GM12891 (cell line): ENCODE measurements at places on chromosomes 3 and 15.
A peak's percentile ranks its signal among the peaks of the same experiment; 100 is the strongest.

DNA sequence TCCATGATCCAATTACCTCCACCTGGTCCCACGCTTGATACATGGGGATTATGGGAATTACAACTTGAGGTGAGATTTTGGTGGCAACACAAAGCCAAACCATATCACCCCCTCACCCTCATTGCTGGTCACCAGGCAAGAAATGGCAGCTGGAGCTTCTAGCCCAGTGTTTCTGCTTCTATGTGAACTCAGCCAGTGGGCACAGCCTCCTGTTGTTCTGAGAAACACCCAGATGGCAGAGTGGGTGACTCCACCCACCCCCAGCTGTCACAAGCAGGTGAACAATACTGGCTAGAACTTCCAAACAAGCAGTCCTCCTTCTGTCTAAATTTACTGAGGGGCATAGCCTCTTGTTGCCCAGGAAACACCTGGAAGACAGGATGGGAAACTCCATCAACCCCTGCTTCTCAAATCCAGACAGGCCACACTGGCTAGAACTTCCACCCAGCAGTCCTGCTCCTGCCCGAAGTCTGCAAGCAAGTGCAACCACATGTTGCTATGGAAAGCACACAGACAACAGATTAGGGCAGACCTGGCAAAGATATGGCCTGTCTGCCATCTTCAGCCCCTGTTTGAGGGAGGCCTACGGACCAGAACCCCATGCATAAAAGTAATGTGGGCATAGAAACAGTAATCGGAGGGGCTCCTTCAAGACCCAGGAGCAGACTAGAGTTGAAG lies 114.1 kb downstream of the DTWD1 start:
- no peak for DNase-seq

- DNase-seq = no peak
These were observed 23.9 kb downstream of the LRIG1 start for GRCh38 chr3:66476852-66477381.

DNA sequence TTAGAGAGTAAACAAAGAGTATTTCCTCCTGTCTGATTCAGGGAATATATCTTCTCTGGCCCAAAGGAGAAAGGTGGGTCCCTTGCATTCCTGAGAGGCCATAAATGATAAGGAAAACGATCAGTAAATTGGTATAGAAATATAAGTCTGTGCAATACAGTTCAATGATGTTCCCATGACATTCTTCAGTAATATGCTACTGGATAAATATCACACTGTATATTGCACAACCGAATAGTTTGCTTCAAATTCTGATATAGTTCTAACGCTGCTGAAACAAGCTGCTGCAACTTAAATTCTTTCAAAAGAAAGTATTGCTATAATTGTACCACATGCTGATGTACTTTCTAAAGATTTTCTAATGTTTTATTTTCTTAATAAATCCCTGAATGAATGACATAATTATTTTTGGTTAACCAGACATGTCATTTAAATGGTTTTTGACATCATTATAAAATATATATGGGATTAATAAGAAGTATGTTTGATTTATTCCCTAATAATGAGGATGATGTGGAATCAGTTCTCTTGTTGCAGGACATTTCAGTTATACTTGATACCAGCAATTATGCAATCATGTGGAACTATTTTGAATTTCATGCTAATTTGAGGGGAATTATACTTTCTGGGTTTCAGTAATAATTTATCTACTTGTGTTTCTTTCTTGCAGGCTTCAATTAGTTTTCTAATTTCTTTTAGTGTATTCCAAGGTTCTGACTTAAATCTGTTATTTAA lies 44.9 kb downstream of the FGF7 start:
- DNase-seq = no peak

DNA sequence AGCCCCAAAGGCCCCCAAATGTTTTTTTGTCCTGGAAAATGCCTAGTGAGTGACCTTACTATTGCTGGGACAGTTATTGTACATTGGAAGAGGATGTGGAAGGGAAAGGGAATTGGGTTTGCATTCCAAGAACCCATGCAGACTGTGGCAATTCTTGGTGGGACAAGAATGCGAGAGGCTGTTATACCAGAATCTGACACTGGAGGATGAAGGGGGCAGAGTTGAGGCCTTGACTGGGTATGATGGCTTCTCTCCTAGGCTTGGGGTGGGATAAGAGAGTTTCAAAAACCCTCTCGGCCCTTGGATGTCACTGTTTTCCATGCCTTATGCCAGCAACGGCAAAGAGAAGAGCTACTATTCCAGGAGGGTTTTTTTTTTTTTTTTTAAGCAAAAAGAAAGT lies 25.3 kb downstream of the IL16 start:
- no peak for DNase-seq

DNA sequence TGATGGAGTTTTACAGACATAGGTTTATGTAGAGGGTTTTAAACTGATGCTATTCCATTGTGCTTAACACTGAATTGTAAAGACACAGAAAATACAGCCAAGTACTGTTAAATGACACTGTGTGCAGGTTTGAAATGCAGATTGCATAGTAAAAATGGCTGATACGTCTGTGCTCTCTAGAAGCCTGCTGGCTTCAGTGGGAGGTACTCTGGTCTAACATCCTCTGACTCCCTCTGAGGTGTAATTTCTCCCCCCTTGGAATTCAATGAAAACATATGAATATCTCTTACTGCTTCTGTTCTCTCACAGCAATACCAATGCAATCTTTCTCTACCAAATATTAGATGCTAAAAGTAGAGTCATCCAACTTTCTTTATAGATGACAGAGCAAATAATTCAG lies 176.6 kb downstream of the SLC9A9 start:
- DNase-seq = no peak

- no peak for DNase-seq
These were observed 16.0 kb upstream of the ADIPOQ start for GRCh38 chr3:186826410-186826975.

GRCh38 chr3:194874783-194875182 lies 189.1 kb downstream of the FAM43A start:
- DNase-seq = no peak

- no peak for DNase-seq
These were observed 21.8 kb upstream of the EDEM1 start for GRCh38 chr3:5165698-5166097.

DNA sequence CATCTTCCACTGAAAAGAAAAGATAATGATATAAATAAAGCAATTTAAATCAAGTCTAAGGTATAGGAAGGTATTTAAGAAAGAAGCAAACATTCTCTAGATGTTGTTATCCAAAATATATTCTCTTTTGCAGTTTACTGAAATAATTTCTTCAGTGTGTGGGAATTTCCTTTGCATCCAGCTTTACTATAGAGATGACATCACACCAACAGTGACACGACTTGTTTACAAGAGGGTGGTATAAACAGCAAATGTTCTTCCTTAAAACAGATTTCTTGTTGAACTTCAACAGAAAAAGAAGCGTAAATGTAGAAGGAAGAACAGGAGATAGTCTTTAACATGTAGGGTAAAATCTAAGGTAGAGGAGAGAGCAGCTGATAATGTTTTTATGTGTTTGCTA lies 202.5 kb downstream of the ROBO2 start:
- no peak for DNase-seq

DNA sequence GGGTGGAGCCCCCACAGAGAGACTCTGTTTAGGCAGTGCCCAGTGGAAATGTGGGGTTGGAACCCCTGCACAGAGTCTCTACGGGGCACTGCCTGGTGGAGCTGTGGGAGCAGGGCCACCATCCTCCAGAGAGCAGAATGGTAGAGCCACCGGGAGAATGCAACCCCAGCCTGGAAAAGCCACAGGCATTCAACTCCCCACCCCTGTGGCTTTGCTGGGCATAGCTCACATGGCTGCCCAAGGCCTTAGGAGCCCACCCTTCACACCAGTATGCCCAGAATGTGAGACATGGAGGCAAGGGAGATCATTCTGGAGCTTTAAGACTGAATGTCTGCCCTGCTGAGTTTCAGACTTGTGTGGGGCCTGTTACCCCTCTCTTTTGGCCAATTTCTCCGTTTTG lies 19.0 kb upstream of the CHCHD6 start:
- DNase-seq = no peak

GRCh38 chr3:144312702-144313101 lies 341.1 kb downstream of the DIPK2A start:
- no peak for DNase-seq

- no peak for DNase-seq
These were observed 25.5 kb downstream of the TMEM41A start for GRCh38 chr3:185473290-185473815.

DNA sequence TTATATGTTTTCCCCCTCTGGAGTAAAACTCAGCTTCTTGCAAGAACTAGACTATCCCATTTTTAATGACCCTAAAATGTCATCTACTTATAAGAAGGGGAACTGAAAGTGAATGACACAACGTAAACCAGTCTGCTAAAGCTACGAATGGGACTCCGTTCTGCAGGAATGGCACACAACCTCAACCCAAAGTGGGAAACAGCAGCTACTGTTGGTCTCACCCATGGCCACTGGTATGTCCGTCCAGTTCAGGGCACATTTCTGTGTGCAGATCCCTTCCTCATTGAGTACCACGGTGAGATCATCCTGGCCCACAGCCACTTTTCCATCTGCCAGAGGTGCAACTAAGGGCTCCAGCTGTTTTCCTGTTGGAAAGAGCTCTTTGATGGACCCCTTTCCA lies 23.8 kb downstream of the VPS39 start:
- no peak for DNase-seq

- DNase-seq = no peak
These were observed 10.2 kb downstream of the IGDCC4 start for GRCh38 chr15:65412556-65412955.

DNA sequence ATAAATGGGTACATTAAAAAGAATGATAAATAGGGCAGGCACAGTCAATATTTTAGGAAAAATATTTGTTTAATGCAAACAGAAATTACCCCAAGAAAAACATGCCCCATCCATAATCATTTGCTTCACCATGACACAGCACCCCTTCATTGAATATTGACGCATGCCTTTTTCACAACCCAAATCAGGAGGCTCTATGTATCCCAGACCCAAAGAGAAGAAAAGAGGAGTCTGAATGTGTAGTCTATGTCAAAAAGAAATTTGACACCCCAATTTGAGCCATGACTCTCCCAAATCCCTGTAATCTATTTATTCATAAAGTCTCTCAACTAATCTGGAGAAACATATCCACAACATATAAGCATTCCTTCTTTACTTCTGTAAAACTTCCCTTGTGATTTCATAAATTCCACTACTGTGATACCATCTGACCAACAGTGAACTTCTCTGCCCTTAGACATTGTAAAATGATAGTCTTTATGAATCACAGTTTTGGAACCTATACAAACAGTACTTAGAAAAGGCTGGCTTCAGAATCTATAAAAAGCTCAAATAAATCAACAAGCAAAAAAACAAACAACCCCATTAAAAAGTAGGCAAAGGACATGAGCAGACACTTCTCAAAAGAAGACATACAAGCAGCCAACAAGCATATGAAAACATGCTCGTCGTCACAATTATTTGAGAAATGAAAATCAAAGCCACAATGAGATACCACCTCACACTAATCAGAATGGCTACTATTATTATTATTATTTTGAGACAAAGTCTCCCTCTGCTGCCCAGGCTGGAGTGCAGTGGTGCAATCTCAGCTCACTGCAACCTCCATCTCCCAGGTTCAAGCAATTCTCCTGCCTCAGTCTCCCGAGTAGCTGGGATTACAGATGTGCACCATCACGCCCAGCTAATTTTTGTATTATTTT lies 53.4 kb upstream of the XRN1 start:
- DNase-seq = no peak

DNA sequence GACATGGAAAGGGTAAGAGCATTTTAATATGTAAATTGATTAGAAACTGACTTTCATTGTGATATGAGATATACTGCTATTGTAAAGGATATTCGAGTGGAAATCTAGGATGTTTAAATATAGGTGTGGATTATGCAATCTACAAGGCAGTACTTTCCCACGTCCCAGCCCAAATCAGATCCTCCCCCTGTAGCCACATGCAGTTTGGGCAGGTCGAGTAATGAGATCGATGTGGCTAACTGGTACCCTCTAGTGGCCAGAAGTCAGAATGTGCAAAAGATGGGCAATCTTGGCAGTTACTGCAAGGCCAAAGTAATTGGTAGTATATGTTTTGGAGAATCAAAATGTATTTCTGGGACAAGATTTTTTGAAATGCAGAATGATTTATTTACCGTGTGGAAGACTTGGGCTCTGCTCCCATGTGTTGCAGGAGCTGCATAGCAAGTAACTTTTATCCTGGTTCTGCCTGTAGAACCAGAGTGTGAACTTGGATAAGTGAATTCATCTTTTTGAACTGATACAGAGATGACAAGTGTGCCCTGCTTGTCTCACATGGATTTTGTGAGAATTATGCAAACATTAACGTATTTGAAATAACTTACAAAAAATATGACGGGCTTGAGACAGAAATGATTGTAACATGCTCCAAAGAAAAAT lies 94.5 kb upstream of the ADAMTSL3 start:
- peak; percentile 41 for DNase-seq

DNA sequence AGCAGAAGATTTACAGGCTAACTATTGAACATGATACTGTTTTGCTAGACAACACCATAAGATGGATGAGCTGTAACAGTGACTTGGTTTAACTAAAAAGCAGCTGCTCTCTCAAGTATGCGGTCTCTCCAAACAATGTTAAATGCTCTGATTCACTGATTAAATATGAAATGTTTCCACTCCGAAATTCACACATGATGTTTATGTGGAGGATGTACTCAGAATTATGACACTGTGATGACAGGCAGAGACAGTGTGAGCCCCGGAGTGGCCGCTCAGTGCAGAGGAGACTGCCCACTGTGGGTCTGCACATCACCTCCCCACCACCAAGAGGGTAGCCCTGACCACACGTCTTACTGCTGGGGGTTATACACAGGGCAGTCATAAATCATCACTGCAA lies 83.9 kb upstream of the MEX3B start:
- DNase-seq = no peak

DNA sequence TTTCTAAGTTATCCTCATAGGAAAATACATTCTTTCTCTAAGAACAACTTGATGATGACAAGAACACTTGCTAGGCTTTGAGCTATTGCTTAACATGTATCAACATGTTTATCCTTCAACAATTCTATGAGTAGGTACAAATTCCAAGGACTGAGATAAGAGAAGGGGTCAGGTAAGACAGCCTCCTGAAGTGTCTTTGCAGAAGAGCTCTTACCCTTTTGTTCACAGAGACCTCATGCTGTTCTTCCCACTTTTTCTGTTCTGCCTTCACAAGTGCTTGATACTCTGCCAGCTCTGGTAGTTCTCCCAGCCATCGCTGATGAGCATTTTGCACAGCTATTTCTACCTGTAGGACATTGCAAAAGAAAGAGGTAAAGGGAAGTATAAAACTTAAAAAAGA lies 50.9 kb downstream of the CEP152 start:
- DNase-seq = no peak

- no peak for DNase-seq
These were observed 238.9 kb downstream of the UACA start for GRCh38 chr15:70524470-70524869.
